NCI-H1105 (cell line): ENCODE measurements at places on chromosomes 7 and 10.

- peak; percentile 54 for DNase-seq
These were observed 146.1 kb upstream of the TCF7L2 start for GRCh38 chr10:112803961-112804401.

DNA sequence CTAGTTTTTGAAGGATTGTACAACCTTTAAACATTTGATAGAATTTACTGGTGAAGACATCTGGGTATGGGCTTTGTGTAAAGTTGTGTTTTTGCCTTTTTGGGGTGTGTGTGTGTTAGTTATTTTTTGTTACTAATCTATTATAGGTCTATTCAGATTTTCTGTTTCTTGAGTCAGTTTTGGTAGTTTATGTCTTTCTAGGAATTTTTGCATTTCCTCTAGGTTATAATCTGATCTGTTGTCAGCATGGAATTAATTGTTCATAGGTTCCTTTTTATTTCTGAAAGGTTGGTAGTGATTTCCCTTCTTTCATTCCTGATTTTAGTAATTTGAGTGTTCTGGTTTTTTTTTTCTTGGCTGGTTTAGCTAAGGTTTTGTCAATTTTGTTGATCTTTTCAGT, 17.7 kb downstream of the SEPTIN7 start:
- DNase-seq = no peak

DNA sequence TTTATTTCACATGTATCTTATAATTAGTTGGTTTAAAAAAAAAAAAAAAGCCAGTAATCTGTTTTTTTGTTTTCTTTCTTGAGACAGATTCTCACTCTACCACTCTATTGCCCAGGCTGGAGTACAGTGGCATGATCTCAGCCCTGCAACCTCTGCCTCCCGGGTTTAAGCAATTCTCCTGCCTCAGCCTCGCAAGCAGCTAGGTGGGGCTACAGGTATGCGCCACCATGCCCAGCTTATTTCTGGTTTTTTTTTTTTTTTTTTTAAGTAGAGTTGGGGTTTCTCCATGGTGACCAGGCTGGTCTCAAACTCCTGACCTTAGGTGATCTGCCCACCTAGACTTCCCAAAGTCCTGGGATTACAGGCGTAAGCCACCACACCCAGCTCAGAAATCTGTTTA, 34.1 kb upstream of the CAPZA2 start:
- DNase-seq = no peak

DNA sequence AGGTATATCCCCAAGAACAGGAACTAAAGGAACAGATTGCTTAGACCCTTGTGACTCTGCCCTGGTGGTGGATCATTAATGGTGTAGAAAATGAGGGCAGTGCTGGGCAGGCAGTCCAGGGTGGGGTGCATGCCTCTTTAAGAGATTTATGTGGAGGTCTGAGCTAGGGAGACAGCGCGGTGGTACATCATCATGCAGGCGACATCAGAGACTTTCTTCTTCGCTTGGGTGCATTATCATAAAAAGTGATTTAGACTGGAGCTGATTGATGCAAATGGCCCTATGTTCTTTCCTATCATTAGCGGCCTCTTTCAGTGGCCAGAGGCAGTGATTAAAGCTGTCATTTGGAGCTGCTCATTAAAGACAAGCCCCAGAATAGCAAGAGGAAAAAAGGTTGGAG, 519.1 kb upstream of the GALNT17 start:
- no peak for DNase-seq

- DNase-seq = no peak
These were observed 1088.0 kb downstream of the SORCS1 start for GRCh38 chr10:106076496-106076895.

DNA sequence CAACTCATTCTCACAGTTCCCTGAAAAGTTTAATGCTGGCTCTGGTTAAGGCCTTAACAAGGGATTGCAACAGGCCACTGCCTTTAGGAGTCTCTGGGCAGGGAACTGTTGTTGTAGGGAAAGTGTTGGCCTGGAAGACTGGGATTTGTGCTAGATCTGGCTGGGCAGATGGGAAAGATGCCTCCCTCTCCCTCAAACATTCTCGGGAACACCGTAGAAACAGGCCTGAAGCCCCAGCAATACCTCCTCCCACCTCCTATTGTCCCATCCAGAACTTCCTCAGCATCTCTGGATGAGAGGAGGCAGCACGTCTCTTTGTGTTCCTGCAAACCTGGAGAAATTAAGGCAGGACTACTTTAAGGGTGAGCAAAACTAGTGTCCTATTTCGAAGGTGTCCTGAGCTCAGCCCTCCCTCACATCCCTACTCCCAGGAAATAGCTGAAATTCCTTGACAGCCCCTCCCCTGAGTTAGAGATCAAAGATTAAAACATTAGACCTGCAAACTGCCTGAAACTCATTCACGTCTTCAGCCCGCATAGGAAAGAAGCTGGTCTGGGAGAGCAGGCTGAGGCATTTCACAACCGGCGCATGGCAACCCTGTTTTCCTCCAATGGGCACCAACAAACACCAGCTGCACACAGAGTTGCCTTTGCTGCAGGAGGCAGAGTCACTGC, 10.9 kb upstream of the MAP3K8 start:
- DNase-seq = no peak

DNA sequence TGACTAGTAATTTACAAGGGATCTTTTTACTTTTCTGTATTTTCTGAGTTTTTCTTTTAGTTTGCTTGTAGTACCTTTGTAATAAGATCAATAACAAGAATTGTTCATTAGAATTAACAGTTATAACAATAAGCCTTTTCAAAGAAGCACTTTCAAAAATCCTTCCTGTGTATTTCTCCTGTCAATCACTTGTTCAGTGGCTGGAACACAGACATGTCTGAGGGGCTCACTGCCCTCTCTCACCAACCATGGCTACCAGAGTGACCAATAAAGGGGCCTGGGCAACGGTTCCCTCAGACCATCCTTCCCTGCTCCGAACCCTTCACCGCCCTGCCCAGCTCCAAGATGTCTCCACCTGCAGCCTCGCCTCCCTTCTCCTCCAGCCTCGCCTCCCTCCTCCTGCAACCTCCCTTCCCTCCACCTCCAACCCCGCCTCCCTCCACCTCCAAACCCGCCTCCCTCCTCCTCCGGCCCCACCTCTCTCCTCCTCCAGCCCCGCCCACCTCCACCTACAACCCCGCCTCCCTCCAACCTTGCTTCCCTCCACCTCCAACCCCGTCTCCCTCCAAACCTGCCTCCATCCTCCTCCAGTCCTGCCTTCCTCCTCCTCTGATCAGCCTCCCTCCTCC, 353.4 kb downstream of the TNS3 start:
- no peak for DNase-seq

DNA sequence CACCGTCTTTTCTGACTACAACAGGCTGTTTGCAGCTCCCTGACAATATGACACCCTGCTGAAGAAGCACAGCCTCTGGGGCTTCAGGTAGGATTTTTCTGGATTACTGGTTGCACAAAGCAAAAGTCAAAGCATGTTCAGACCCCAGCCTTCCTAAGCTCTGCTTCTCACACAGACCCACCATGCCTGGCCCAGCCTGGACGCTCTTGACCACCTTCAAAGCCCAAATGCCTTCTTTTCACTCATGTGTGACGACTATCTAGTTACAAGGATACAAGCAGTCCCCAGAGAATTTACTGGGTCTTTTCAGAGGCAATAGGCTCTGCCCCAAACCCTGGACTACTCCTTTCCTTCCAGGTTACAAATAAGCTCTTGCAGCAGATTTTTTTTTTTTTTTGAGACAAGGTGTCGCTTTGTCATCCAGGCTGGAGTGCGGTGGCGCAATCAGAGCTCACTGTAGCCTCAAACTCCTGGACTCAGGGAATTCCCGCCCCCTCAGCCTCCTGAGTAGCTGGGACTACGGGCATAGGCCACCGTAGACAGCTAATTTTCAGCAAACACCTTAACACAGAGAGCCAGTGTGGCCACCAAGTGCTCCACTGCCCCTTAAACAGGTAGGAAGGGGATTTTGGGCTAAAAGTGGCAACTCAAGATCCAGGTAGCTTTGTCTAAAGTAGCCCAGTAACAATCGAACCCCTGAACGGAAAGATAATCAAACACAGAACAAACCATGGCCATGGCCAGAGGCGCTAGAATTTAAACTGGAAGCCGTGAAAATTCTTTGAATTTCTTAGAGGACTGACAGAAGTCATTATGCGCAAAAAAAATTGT, 16.2 kb downstream of the SVIL start:
- DNase-seq = no peak

GRCh38 chr10:23980094-23980493, 228.8 kb upstream of the KIAA1217 start:
- DNase-seq = no peak

DNA sequence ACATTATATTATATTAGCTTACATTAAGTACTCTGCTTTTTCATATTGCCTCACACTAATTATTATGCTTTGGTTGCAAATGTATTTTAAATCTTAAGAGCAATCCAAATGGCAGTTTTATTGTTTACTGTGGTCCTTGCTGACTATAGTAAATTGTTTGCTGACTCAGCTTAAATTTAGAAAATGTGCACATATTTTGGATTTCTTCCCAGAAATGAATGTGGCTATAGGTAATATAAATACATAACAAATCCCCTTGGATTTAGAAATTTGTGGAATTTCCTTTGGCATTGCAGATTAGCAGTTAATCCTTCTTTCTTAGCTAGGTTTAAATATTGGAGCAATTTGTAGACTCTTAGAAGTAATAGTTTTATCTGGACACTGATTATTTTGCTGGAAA, 565.8 kb downstream of the NRG3 start:
- no peak for DNase-seq

GRCh38 chr10:119306514-119306951, 99.2 kb downstream of the GRK5 start:
- no peak for DNase-seq

GRCh38 chr7:75776295-75776971, 4.4 kb upstream of the CCL26 start:
- DNase-seq = no peak

DNA sequence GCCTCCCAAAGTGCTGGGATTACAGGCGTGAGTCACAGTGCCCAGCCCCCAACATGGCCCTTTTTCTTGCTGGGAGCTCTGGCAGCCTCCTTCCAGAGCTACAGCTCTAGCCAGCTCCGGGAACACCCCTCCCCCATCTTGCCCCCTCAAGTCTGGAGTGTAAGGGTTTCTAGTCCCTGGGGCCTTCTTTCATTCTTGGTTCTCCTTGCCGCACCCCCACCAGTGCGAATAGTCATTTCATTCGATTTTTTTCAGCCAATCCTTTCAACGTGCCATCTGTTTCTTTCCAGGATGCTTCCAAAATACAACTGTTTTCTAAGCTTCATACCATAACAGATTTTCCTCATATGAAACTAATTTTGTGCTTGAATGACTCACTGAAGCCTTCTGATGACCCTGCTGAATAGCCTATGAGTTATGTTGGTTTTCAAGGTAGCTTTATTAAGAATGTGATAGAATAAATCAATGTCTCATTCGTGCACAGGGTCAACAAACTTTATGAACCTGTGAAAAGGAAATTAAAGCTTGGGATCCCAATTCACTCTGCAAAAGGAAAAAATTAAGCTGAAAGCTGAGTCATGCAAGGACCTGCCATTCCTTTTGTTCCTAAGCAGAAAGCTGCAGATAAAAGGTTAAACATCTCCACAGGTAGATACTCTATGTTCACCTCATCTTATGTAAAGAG, 38.6 kb downstream of the CDC14C start:
- DNase-seq = no peak

GRCh38 chr7:152336754-152337368, 98.9 kb downstream of the KMT2C start:
- peak; percentile 6 for DNase-seq

DNA sequence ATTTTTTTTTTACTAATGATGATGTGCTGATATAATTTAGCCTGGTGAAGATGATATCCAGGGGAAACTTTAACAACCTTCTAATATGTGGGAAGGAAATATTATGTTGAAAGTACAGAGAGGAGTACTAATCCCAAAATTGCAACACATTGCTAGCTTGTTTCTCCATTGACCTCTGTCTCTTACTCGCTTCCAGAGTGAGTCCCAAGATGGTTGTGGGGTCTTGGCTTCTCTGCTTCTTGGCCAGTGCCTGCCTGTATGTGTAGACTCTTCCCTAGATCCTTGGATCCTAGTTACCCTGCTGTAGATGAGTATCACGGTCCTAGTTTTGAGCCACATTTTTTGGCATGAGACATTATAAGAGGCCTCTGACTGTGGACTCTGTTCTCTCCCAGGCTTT, 17.5 kb downstream of the BMPER start:
- DNase-seq = no peak

DNA sequence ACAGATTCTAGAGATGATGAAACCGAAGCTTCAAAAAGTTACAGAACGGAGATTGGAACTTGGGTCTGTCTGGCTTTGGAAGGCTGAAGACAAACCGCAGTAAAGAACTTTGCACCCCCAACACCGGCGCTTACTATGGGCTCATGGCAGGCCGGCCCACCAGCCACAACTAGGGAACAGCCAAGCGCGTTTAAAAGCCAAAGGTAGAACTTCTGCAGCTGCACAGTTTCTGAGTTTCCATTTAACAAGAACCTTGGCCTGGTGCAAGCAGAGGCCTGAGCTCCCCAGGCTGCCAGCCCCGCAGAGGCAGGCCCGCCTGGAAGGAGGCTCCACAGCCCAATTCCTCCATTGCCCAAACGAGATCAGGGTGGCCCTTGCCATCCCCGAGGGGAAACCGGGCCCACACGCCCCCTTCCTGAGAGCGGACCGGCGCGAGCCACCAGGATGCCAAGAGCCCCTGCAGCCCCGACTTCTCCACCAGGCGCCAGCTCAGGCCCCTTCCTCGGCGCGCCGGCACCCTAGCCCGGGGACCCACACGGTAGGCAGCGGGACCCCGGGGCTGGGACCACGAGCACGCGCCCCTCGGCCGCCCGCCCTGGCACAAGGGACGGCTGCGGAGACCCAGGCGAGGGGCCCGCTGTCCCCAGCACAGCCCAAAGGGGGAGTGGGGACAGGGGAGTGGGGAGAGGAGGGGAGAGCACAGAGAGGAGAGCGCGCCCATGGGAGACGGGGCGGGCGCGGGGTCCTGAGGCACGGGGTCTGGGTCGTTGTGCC, 566 bp downstream of the MAD1L1 start:
- peak; percentile 45 for DNase-seq

GRCh38 chr7:28542410-28542809, 130.1 kb downstream of the CREB5 start:
- DNase-seq = no peak

GRCh38 chr10:35578618-35578956, 26.6 kb upstream of the GJD4 start:
- DNase-seq = no peak

DNA sequence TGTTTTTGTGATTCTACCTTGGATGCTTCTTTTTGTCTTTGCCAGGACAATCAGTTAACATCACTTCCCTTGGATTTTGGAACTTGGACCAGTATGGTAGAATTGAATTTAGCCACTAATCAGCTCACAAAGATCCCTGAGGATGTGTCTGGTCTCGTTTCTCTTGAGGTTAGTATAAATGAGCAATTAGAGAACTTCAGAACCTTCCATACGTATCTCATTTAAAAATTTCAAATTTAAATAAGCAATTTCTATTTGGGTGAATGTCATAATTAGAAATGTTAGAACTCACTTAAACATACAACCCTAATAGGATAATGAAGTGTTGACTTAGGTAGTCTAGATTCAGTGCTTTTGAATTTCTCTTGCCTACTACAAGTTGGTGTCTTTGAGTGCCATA, 69.3 kb upstream of the ADRA2A start:
- no peak for DNase-seq

- no peak for DNase-seq
These were observed 27.7 kb downstream of the CDK6 start for GRCh38 chr7:92808635-92809034.

GRCh38 chr7:134432296-134433152, 26.4 kb downstream of the AKR1B1 start:
- DNase-seq = peak; percentile 90

GRCh38 chr10:35136263-35136815, 9.7 kb downstream of the CREM start:
- no peak for DNase-seq
